Activated CD4-positive, alpha-beta T cell treated with anti-CD3 and anti-CD28 coated beads, Interleukin-2, amount 10 ng/mL, durations not matched to agents 7 days and 5 days (primary cell): ENCODE measurements at places on chromosomes 5 and 9. TPM values are rescaled to one million over a fixed set of nuclear protein-coding genes. Genes with fewer than 3 reads are reported as not detected.

FAM120A gene
- total RNA-seq: 118 TPM

DNA sequence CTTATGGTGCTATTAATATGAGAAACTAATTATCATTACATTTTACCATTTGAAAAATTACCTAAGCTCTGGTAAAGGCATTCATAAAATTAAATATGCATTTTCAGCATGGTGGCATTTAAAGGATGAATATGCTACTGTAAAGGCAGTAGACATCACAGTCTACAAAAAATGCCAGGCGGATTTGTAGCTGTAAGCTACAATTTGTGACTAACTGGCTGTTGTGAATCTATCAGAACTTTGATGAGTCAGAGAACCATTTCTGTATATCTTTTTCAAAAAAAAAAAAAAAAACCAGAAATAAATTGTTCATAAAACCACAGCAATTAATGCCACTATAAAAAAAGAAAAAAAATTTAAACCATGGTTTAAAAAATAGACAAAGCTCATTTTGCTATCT, 186.3 kb downstream of the NFIB start:
- no peak overlapping the region for H3K4me3 ChIP-seq
- H3K27ac ChIP-seq: no peak overlapping the region
- H3K4me1 ChIP-seq: no peaks in the 10 kb centered on the region
- DNase-seq: no peak

- no peak for DNase-seq
- H3K4me3 ChIP-seq: no peak overlapping the region
- no peaks in the 10 kb centered on the region for H3K36me3 ChIP-seq
- H3K27me3 ChIP-seq: peaks cover 5% of the 10 kb centered on the region
- H3K27ac ChIP-seq: no peak overlapping the region
These were observed 83.7 kb upstream of the FCN2 start for GRCh38 chr9:134796882-134797281.

- H3K36me3 ChIP-seq: peaks cover 33% of the 10 kb centered on the region
- H3K4me1 ChIP-seq: peaks cover 47% of the 10 kb centered on the region
- no peak overlapping the region for H3K4me3 ChIP-seq
- no peak for DNase-seq
- H3K27me3 ChIP-seq: no peaks in the 10 kb centered on the region
These were observed 57.8 kb downstream of the PARP8 start for GRCh38 chr5:50724262-50724661.

- H3K4me1 ChIP-seq: no peaks in the 10 kb centered on the region
- no peak overlapping the region for H3K4me3 ChIP-seq
- no peaks in the 10 kb centered on the region for H3K36me3 ChIP-seq
- no peak overlapping the region for H3K27ac ChIP-seq
- no peaks in the 10 kb centered on the region for H3K27me3 ChIP-seq
These were observed 1975.3 kb upstream of the CDH6 start for GRCh38 chr5:29218138-29218537.
